ENCODE measurements at places on chromosomes 2 and 18.
A peak's percentile ranks its signal among the peaks of the same experiment; 100 is the strongest.

DNA sequence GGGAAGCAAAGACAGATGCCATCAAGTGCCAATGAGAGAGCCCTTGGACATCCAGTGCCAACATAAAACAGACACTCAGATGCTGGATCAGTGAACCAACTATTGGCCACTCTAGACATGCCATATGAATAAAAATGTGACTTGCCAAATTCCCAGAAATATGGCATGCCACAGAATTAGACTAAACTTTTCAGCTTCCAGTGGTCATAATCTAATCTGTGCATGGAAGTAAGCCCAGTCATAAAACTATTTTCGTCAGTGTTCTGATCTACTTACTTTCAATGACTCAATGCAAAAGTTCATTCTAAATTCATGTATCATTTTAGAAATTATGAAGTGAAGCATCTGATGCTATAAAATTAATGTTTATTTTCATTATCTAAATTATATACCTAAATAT lies 1506.2 kb upstream of the NXPH2 start:
- DNase-seq: no peak

- no peak for DNase-seq
Measured at GRCh38 chr2:145324748-145325147, 804.8 kb upstream of the ZEB2 start.

- DNase-seq: no peak
Measured at GRCh38 chr2:38417745-38418689, 40.9 kb upstream of the ATL2 start.

DNA sequence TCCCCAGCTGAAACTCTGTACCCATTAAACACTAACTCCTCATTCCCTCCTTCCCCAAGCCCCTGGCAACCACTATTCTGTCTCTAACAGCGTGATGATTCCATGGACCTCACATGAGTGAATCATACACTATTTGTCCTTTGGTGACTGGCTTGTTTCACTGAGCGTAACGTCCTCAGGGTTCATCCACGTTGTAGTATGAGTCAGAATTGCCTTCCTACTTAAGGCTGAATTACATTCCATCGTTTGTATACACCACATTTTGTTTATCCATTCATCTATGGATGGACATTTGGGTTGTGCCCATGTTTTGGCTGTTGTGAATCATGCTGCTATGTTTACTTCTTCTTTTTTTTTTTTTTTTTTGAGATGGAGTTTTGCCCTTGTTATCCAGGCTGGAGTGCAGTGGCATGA lies 19.6 kb upstream of the CABLES1 start:
- DNase-seq: no peak

DNA sequence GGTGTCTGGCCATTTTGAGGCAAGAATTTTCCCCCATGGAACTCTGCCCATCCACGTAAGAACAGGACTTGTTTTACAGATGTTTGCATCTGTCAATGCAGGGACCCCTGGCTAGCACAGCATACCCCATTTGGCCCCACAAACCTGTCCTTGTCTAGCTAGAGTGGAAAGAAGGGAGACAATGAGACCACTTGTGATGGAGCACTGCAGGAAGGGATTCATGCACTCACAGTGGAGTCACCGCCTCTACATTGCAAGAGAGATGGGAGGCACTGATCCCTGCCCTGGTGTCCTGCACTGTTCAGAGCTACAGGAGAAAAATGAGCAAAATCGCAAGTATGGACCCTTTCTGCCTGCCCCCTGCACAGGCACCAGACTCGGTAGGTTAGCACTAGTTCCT lies 32.5 kb downstream of the NPAS2 start:
- DNase-seq: no peak

GRCh38 chr2:1671916-1672315 lies 72.4 kb downstream of the PXDN start:
- no peak for DNase-seq

DNA sequence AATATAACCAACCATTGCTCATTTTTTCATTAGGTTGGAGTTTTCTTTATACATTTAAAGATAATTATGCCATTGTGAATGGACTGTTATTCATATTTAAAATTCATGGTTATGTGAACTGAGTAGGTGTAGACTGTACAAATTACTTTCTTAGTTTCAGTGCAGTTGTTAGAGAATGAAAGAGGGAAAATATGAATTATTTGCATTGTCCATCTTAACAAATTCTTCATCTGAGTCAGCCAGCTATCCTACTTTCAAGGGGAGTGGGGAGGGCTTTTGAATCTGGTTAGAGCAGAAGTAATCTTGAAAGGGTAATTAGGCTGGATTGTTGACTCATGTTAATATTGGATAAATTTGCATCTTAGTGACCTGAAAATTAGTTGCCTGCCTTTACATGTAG lies 212.0 kb downstream of the MCFD2 start:
- no peak for DNase-seq

GRCh38 chr2:96959406-96960110 lies 26.8 kb downstream of the FAM178B start:
- DNase-seq: no peak

GRCh38 chr2:3154146-3154545 lies 223.5 kb downstream of the EIPR1 start:
- DNase-seq: no peak

- peak; percentile 23 for DNase-seq
Measured at GRCh38 chr18:12308386-12309100, 502 bp downstream of the TUBB6 start.

- no peak for DNase-seq
Measured at GRCh38 chr2:159613651-159614285, 2.6 kb downstream of the BAZ2B start.

- DNase-seq: peak; percentile 16
Measured at GRCh38 chr2:214069254-214069653, 341.6 kb upstream of the VWC2L start.

GRCh38 chr2:62556086-62556485 lies 50.1 kb upstream of the TMEM17 start:
- no peak for DNase-seq

- DNase-seq: no peak
Measured at GRCh38 chr2:64623242-64623850, 30.4 kb downstream of the SERTAD2 start.

DNA sequence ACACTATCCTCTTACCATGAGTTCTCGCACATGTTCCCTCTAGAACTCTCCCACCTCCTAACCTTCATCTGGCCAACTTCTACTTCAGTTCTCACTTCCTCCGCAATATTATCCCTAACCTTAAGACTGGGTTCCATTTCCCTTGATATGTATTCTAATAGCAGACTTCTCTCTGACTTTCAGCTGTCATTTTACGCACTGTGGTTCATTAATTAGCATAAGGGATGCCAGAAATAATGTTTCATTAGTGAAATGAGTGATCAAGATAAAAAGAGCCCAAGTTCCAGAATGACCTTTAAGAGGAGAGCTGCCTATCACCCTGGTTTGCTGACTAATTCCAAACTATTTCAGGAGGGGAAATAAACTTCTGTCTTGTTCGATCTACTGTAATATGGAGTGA lies 108.6 kb upstream of the CCDC150 start:
- DNase-seq: no peak

- no peak for DNase-seq
Measured at GRCh38 chr18:57427429-57428201, 7.6 kb upstream of the ONECUT2 start.

DNA sequence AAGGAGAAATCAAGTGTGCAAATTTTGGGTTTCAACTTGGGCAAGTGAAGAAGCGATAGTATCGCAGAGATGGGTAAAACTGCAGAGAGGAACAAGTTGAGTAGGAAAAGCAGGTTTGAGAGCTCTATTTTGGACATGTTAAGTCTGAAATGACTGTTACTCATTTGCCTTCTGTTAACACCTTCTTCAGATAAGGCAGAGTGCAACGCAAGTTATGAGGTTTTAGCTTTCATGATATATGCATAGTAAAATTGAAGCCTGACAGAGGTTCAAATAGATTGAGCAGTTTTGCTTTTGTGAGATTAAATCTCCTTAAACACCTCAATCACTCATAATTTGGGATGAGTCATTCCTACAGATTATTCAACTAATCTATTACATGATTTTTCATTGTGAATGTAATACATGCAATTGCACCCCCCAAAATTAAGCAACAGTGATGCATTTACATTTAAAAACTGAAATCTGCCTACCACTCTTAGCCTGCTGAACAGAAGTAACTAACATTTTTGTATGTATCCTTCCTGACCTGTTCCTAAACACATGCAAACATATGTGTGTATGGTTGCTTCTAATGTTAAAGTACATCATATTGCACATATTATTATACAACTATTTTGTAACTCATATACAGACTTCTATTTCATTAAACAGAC lies 575.4 kb downstream of the ARHGAP15 start:
- no peak for DNase-seq

DNA sequence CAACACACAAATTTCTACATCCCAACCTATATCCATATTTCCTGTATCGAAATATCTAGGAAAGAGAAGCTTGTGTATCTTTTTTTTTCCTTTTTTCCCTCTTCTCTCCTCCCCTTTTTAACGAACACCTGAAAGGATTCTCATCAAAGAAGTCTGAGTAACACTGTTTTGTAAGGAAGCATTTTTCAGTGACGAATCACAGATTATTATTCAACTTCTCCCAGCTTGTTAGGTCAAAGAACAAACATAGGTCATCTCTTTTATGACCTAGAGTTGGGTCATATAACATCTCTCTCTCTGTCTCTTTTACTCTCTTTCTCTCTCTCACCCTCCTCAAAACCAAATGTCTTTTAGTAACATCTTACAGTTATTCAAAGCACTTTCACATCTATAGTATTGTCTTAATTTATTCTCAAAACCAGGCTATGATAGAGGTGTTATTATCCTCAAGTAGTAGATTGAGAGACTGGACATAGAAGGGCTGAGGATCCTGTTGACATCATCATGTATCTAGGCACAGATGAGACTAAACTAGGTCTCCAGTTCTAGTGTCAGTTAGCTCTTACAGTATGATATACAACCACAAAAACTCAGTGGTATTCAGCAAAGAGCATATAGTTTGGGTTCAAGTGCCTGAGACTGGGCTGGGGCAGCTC lies 80.1 kb upstream of the SPOPL start:
- DNase-seq: no peak

GRCh38 chr2:10042301-10043161 lies 819 bp upstream of the KLF11 start:
- DNase-seq: no peak

DNA sequence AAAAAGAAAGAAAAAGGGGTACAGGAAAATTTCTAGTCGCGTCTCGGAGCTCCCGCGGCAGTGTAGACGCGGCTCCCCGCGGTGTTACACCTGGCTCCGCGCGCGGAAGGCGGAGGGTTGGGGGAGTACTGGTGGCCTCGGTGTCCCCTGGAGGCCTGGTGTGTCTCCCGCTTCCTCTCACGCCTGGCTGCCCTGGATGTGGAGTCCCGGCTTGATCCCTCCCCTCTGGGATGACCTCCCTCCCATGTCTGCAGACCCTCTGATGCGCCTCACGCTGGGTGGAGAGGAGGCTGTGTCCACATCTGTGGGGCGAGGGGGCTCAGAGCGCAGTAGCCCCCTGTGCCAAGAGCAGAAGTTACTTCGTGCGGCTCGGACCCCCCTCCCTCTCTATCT lies 1.2 kb downstream of the KIF5C start:
- DNase-seq: no peak

- DNase-seq: no peak
Measured at GRCh38 chr2:204491528-204491927, 53.7 kb upstream of the PARD3B start.

- no peak for DNase-seq
Measured at GRCh38 chr18:48308755-48309575, 100.2 kb downstream of the ZBTB7C start.

GRCh38 chr2:136284226-136285119 lies 166.5 kb upstream of the CXCR4 start:
- no peak for DNase-seq

- DNase-seq: no peak
Measured at GRCh38 chr18:66571845-66572244, 32.0 kb downstream of the CDH19 start.

Measured in activated T-helper 2 cell treated with anti-CD3 and anti-CD28 coated beads, Interferon-gamma antibody, Interleukin-2, Interleukin-4, amounts not matched to agents 10 μg/mL and 5 μg/mL and 100 μg/mL, durations not matched to agents 14 hours and 24 hours and 36 hours (primary cell).